Right atrium auricular region (tissue), 2 donors: ENCODE measurements at places on chromosomes 5 and 9.

GRCh38 chr5:17020678-17021601 lies 84.9 kb upstream of the MYO10 start:
- no peak for DNase-seq

DNA sequence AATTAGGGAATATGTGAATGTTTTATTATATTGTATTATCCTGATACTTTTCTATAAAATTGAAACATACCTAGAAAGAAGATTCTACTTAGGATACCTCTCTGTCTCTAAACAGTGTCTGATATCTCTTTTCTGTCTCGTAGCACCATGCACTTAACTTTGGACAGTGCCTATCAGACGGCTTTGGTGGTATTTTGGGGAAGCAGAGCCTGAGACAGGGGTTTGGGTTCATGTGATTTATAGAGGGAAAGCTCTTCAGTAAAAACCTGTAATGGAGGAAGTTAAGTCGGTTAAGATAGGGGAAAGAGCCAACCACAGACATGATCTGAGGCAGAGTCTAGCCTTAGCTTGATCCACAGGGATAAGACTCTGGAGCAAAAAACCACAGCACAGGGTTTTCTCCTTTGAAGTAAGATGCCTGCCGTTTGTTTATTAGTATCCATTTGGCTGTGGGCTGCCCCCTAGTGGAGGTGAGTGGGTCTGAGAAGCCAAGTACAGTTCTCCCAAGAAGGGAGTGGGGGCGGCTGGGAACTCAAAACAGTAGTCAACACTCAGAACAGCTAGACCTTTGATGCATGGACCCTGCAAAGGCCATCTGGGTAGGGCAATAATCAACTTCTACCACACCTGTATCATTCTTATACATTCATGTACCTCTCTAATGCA lies 141.2 kb upstream of the ASTN2 start:
- peak; percentile 60 for DNase-seq

DNA sequence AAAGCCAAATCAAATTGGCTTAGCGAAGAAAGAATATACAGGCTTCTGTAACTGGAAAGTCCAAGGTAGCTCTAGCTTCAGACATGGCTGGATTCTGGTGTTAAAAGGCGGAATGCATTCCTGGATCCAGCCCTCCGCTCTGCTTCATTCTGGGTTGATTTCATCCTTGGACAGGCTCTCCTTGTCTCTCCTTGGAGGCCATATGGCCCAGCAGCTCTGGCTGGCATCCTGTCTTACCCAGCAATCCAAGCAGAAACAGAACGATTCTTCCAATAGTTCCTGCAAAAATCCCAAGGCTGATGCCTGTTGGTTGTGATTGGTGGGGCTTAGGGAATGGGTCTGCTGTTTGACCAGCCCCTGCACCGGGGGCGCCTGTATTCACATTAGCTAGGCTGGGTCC lies 37.0 kb upstream of the SAP30L start:
- no peak for DNase-seq

- no peak for DNase-seq
Measured at GRCh38 chr9:32989660-32990059, 11.8 kb downstream of the APTX start.

- DNase-seq, result no peak
Measured at GRCh38 chr5:3341446-3342240, 254.0 kb upstream of the IRX1 start.

- no peak for DNase-seq
Measured at GRCh38 chr5:148978370-148979082, 84.3 kb downstream of the SH3TC2 start.

DNA sequence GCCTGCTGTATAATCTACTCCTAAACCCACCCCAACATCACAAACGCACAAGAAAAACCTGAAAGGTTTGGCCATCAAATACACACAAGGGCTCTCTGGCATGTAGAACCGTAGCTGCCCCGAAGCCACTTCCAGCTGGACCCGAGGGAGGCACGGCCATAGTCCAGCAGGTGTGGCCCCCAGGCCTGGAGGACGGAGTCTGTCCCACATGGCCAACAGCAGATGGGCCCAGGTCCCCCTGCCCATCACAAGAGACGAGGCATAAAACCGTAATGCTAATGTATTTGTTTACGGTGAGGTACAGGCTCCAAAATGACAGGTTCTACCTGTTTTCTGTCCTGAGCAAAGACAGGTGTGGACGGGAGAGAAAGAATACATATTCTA lies 234.2 kb downstream of the SYK start:
- DNase-seq, result no peak

DNA sequence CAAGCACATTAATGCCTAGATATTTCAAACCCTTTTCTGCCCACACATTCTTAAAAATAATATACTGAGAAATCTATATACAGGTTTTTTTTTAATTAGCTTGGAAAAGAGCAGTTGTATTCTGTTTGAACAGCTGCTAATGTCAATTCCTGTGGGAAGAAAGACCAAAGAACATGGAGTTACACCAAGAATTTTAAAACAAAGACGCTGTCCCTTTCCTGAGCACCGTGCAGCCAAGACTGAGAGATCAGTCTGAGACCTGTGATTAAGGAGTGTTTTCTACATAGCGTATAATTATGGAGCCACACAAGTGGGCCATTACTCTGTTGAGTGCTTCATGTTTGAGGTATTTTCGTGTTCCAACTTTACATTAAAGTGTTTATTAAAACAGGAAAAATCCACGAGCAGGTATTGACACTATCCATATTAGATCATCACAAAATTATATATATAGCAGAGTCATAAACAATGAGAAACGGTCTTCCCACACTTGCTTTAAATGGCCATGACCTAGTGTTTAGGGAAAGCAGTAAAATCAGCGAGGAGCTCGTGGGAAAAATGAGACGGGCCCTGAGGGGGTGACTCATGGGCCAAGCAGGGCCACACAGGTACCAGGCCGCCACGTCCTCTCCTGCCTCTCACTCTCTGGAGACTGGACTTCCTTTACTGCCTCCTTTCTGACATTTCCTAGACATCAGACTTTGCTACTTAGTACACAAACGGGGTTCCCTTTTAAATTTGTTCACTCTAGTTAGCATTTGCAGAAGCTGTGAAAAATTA lies 153.1 kb upstream of the OTULINL start:
- no peak for DNase-seq

- no peak for DNase-seq
Measured at GRCh38 chr5:40386289-40386688, 293.4 kb upstream of the PTGER4 start.

GRCh38 chr9:110601098-110601497 lies 21.6 kb upstream of the SVEP1 start:
- DNase-seq, result no peak

DNA sequence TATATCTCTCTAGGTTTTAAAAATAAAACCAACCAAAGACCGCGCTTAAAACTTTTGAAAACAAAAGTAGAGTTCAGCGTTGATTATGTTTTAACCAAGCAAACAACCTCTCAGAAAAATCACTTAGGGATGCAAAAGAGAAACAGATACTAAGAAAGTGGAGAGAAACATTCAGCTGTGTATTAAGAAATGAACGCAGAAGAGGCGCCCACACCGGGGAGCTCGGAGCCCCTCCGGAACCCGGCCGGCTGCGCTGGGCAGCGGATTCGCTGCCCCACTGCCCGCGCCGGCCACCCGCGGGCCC lies 1.4 kb downstream of the PITX1 start:
- no peak for DNase-seq

- no peak for DNase-seq
Measured at GRCh38 chr5:136522217-136522956, 157.0 kb upstream of the TRPC7 start.

DNA sequence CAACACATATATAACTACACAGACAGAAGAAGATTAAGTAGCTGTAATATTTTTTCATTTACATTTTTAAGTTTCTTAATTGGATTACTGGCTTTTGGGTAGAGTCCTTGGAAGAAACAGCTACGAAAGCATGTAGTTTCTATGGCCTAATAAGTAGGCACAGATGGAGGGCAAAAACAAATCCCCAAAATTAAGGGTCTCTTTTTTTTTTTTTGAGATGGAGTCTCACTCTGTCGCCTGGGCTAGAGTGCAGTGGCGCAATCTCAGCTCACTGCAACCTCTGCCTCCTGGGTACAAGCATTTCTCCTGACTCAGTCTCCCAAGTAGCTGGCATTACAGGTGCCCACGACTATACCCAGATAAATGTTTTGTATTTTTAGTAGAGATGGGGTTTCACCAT lies 27.1 kb upstream of the MTMR12 start:
- DNase-seq, result no peak

GRCh38 chr9:130206579-130206978 lies 34.4 kb downstream of the NCS1 start:
- DNase-seq, result no peak

GRCh38 chr5:112919972-112920371 lies 2.1 kb downstream of the REEP5 start:
- no peak for DNase-seq

- no peak for DNase-seq
Measured at GRCh38 chr5:29069104-29069402, 2030.7 kb upstream of the CDH9 start.

GRCh38 chr5:59238126-59238902 lies 655.2 kb downstream of the PDE4D start:
- DNase-seq, result no peak

DNA sequence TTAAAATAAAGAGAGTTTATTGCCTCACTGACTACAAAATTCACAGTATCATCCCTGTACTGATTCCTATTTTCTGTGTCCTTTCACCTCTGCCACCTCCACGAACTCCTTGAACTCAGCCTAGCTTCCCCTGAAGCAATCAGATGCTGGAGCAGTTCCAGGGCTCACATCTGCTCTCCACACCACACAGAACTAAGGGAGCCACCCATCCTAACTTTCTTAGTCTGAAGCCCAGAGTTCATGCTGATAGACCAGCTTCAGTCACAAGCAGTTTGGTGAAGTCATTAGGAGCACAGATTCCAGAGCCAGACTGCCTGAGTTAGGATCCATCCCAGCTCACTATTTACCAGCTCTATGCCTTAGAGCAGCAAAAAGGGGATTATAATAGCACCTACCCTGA lies 15.6 kb upstream of the EPB41L4A start:
- DNase-seq, result no peak

GRCh38 chr9:22124263-22125011 lies 115.3 kb upstream of the CDKN2B start:
- no peak for DNase-seq

DNA sequence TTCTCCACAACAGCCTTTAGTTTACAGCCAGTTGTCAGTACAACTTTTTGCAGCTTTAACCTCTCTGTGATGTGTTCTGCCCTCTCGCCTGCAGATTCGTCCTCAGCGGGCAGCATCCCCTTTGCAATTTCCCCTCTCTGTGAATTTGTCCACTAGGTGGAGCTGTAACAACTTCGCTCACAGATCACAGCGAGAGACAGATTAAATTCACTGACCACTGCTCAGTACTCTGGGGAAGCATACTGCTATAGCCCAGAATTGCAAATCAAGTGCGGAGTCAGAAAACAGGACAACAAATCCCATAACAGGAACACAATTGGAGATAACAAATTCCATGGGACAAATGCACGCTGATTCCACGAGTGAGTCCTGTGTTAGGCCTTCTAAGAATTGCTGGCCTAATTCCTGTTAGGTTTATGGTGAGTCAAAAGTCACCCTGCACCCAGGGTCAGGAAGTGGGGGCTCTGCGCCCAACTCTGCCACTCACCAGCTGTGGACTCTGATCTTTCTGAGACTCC lies 2124.9 kb downstream of the MAT2B start:
- peak; percentile 63 for DNase-seq

- DNase-seq, result no peak
Measured at GRCh38 chr5:139116100-139116655, 82.0 kb downstream of the SIL1 start.
